ENCODE measurements at places on chromosomes 5 and 9.

DNA sequence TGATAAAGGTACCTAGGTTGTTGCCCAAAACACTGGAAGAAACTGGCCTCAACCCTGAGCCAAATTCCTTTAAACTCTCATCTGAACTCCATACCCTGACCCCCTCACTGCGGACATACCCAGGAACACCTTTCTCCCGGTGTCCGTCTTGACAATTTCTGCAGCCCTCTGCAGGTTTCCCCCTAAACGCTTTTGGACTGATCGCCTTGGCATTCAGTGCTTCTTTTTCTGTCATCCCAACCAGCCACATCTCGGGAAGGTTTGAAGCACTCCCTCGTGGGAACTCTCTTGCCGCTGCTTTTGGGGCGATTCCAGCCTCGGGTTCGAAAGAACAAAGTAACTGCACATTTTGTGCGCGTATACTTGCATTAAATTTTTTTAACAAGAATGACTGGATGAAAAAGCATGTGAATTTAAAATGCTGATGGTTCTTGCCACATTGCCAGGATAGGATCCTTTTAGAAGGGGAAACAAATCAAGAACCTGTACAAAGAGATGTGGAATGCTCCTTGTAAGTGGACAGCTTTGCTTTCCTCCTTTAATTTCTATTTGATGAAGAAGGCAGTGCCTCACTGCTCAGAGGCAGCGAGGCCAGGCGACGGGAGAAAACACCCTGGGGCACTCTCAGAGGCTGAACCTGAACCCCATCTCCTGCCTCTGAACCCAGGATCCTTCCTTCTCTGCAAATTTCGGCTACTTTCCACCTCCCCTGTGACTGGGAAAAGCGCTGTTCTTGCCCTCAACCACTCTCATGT is 615 bp downstream of the PSMD5 start:
- no peak for DNase-seq

DNA sequence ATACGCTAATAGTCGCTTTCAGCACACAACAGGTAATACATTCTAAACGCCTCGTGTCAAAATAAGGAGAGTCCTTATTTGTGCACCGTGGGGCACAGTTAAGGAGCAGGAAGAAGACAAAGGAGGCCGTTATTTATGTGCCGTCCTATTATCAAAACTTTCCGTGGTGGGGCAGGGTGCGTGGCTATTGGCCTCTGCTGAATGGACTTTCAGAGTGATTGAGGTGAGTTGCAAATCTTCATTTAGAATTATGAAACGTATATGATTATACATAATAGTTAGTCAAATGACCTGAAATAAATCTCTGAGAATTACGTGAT is 833 bp downstream of the C5orf24 start:
- no peak for DNase-seq

- DNase-seq = no peak
Observed at GRCh38 chr5:58048954-58049353, 410.9 kb downstream of the PLK2 start.

DNA sequence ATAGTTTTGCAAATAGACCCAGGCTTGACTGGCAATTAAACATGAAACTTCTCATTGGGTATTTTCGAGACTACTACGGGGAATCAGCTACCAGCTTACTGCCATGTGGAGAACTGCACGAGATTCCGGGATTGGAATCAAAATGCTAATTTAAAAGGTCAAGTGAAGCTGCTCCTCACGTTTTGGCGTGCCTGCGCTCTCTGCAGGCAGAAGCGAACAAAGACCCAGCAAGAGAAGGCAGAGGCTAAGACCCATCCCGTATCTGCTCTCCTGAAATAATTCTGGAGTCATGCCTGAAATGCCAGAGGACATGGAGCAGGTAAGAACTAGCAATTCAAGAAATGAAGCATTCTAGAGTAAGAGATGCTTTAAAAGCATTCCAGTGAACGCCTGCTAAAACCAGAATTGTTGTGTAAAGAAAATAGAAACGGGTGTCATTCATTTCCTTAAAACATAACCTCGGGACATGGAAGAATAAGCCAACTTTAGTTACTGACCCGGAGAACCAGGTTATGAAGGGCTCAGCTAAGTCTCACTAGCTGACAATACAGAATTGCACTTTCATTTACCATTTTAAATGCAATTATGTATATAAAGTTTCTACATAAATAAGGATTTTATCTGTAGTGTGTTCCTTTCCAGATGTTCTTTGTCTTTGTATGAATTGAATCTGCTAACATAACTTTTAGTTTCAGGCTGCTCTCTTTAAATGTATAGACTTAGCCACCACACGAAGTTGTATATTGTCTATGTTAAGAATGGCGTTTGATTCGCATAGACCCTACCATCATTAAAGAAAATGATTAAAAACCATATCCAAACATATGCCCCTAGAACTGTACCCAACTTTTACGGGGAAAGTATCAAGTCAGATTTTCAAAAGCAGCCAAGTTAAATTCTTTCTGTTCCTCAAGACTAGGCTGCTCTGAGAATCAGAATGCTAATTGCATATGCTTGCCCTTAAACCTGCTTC is 2.0 kb upstream of the MAT2B start:
- DNase-seq = no peak

DNA sequence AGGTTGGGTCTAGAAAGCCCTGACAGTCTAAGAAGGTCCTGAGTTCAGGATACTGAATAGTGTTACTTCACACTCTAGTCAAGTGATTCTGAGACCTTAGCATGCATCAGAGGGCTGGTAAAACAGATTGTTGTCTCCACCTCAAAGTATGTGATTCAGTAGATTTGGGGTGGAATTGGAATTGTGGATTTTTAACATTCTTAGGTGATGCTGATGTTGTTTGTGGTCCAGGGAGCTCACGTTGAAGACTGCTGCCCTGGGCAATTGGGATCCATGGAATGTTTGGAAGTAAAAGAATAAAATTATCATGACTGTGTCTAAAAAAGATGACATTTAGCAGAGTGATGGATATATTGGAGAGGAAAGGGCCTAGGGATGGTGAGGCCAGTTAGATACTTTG is 75.6 kb downstream of the VCAN start:
- DNase-seq = no peak

DNA sequence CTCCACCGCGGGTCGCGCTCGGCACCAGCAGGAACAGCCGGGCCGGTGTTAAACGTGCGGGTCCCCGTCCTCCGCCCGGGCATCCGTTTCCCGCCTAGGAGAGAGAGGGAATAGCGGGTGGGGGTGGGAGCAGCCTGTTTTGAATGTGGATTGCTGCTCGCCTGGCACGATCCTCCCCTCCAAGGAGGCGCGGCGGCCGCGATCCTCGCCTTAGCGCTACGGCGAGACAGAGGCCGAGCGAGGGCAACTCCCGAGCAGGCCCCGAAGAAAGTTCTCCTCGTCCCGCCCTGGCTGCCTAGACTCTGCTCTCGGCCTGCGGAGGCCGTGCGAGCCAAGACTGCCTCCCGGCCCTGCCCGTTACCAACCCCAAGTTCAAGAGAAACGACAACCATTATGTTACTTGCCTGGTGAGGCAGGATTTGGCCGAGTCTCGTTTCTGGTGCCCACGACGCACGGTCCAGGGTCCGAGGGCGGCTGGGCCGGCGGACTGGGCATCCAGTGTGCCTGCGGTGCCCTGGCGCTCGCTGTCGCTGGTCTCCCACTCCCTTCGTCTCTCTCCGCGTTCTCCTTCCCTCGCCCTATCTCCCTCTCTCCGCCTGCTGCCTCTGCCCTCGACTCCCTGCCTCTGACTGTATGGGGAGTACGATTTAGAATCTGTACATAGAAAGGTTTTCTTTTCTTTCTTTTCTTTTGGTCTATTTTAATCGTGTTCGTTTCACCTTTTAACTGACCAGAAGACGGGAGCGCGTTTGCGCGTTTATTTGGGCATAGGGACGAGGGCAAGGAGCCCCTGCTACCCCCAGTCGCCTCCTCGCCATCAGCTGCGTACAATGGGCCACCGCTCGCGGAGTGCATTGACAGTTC is 724 bp downstream of the NR2F1-AS1 start:
- DNase-seq = peak; percentile 44

DNA sequence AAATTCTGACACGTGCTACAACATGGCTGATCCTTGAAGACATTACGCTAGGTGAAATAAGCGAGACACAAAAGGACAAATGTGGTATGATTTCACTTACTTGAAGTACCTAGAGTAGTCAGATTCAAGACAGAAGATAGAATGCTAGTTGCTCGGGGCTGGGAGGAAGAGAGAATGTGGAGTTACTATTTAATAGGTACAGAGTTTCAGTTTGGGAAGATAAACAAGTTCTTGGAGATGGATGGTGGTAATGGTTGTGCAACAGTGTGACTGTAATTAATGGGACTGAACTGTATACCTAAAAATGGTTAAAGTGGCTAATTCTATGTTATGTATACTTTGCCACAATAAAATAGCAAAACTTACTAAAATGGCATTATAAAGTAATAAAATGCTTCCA is 34.4 kb downstream of the PAM start:
- no peak for DNase-seq

DNA sequence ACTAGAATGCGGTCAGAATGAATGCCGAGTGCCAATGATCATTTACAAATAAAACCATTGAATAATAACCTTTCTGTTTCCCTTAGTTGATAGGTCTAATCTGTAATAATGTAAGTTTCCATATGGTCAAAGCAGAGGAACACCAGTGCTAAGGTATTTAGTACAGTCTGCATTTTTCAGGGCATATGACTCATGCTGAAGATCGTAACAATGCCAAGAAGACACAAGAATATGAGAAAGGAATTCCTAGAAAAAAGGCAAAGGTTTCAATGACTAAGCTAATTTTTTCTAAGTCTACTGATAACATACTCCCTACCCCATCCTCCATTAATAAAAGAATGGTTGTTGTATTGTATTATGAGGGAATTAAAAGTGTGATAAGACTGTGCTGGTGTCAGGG is 2.8 kb downstream of the OR1L8 start:
- no peak for DNase-seq

GRCh38 chr9:4243877-4244812 is 55.7 kb downstream of the GLIS3 start:
- no peak for DNase-seq

DNA sequence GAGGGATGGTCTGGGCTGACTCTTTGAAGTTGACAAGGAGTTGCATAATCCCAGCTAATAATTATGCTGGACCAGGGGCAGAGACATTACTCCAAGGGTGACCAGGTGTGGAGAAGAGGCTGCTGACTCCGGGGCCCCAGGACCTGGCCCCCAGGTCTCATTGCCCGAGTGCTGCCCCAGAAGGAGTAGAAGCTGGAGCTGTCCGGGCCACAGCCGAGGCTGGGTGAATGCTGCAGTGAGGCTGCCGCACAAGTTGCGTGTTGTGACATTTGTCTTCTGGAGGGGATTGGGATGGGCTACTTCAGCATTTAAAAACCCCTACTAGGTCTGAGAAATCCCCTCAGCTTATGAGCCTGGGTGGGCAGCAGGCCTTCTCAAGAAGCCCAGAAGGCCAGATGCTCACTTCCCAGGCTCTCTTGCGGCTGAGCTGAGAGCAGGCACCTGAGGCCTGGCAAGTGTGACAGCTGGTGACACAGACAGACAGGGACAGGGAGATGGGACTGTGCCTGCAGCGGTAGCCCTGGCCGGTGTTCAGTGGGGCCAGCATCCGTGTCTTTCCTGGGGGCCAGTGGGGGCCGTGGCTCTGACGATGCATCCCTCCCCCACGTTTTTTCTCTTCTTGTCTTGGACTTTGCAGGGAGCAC is 122.8 kb downstream of the KCNIP1 start:
- DNase-seq = no peak

- no peak for DNase-seq
Observed at GRCh38 chr9:85158512-85158911, 489.0 kb downstream of the NTRK2 start.

- no peak for DNase-seq
Observed at GRCh38 chr5:135193213-135194125, 159.4 kb upstream of the PITX1 start.

GRCh38 chr9:15722888-15723287 is 170.0 kb downstream of the CCDC171 start:
- no peak for DNase-seq

DNA sequence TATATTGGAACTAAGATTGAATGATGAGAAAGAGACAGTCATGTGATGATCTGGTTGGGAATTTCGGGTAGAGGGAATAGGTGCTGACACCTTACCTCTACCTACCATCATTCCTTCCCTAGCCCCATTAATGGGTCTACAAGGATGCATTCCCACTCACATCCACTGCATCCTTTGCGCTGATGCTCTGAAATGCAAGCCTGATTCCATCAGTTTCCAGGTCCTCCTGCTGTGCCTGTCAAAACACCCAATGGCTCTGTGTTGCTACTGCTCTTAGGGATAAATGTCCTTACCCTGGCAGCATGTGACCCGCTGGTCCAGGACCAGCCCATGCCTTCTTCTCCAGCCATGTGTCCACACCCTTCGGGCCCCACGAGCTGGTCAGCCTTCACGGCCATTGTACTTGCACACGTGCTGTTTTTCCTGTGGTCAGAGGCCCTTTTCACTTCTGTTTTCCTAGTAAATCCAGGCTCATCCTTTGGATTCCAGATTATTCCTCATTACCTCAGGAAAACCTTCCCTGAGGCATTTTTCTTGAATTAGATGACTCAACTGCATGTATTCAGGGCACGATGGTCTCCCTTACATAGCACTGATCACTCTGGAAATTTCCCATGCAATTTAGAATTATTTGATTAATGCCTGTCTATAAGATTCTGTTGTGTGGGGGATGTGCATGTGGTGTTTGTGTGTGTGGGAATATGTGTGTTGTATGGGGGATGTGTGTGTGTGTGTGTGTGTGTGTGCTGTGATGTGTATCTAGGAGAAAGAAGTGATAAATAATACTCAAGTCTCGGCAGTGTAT is 185.0 kb downstream of the DIRAS2 start:
- no peak for DNase-seq

DNA sequence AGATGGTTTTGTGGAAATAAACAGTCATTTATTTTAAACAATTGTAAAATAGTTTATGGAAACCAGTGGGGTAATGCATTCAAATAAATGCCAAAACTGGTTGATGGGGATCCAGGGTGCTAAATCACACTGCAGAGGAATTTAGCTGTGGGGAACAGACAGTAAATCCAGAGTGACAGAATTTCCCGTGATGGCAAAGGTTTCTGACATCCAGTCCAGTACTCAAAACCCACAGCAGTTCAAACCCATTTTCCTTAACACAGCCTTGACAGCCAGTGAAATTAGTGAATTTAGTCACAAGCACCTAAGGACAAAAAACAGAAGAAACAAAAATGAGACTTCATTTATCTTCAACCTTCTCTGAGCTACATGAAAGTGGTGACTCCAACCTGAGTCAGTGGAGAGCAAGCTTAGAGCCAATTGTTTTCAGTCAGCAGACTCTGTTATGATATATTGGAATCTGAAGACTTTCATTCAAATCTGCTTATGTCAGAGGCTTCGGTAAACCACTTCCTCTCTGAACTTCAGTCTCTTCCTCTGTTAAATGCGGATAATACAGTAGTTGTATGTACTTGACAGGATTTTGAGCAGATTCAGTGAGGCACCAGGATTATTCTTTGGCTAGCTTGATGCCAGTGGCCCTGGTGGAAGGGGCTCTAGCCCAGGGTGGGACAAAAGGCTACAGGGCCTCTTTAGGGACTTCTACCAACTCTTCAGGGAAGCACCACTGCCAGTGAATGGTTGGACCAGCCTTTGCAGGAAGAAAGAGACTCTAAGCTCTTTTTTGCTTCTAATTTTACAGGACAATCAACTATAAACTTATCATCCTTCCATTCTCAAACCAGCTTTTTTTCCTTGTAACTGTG is 185.3 kb downstream of the MAPKAP1 start:
- DNase-seq = peak; percentile 67

Measured in natural killer cell (primary cell).